ENCODE measurements at places on chromosomes 3 and 15.

- no peak for DNase-seq
These were observed 153.4 kb downstream of the RORA start for GRCh38 chr15:61075741-61076140.

GRCh38 chr15:33377204-33377603, 66.4 kb downstream of the RYR3 start:
- DNase-seq: no peak

DNA sequence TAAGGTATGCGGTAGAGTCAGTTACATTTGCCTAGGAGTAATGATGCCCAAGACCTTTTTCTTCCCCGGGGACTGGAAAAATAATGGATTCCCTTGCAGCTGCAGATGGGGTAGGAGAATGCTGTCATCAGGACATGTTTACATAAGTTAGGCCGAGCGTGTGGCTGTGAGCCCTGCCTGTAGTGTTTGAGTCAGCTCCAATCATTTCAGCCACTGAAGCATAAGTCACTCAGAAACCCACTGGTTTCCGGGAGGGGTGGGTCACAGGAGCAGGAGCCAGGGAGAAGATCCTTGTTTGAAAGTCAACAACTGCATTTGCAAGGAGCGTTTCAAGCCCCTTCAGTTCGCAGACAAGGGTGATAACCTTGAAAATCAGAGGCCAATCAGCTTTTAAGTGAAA, 562.3 kb downstream of the MCTP2 start:
- peak; percentile 23 for DNase-seq

GRCh38 chr15:80441714-80442113, 37.5 kb downstream of the ARNT2 start:
- DNase-seq: no peak

DNA sequence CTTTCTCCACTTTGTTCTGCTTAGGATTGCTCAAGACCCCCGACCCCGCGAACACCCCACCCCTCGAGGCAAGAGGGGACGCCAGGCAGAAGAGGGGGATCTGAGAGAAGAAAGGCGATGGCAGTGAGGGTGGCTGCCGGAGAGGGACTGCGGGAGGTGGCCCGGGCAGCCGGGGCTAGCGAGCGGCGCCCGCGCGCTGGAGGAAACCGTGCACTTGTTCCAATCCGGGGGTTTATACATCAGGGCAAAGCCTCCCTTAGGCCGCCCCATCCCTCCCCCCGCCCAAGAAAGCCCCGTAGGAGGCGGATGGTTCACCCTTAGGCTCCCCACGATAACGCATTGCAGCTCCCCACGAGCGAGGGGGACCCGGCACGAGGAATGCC, 475 bp downstream of the ERC2 start:
- peak; percentile 41 for DNase-seq

DNA sequence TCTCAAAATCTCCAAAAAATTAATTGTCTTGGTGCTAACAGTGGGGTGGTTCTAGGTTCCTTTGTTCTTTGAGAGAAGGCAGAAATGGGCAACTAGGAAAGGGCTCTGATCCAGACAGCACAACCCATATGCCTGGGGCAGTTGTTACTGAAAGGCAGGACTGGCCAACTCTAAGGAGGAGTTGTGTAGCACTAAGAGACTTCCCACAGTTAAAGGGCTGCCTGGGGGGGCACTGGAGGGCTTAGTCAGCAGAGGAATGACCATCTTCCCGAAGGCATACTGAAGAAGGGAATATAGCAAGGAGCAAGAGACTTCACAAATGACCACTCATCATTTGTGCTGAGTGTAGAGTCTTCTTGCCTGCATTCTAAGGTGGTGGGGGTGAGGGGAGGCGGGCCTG, 15.8 kb downstream of the ILDR1 start:
- no peak for DNase-seq

Measured in urothelium cell line (cell line).